Activated T-cell treated with anti-CD3 and anti-CD28 coated beads, Interleukin-2, amount 50 U/mL, for 72 hours (primary cell): ENCODE measurements at places on chromosomes 3 and 15. TPM values are rescaled to one million over a fixed set of nuclear protein-coding genes. Genes with fewer than 3 reads are reported as not detected.

CADPS gene
- not detected for total RNA-seq

- H3K27me3 ChIP-seq: no peaks in the 10 kb centered on the region
- no peaks in the 10 kb centered on the region for H3K4me1 ChIP-seq
- no peak overlapping the region for H3K27ac ChIP-seq
- no peaks in the 10 kb centered on the region for H3K36me3 ChIP-seq
- no peak overlapping the region for H3K4me3 ChIP-seq
Measured at GRCh38 chr3:102614021-102614569, 179.3 kb downstream of the ZPLD1 start.

EPHA6 gene
- not detected for total RNA-seq

DNA sequence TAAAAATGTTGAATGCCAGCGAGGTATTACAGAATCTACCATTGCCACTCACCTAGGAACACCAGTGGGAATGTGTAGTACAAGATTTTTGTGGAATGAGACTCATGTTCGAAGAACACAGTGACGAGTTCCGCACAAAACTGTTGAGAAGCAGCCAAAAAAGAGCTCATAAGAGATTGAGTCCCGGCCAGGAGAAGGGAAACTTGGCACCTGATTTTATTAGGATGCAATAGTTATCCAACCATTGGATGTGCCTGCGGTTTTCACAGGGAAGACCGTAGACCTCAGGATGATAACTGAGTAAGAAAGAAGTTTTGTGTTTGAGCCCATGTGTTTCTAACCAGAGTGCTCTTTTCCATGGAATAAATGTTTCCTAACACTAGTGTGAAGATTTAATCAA, 88.9 kb downstream of the PTPRG start:
- H3K4me1 ChIP-seq: no peaks in the 10 kb centered on the region
- no peak overlapping the region for H3K27ac ChIP-seq
- DNase-seq: no peak
- no peaks in the 10 kb centered on the region for H3K36me3 ChIP-seq

GRCh38 chr3:56747150-56747549, 54.6 kb downstream of the ARHGEF3 start:
- no peak overlapping the region for H3K27ac ChIP-seq
- peaks cover 10% of the 10 kb centered on the region for H3K36me3 ChIP-seq
- no peak overlapping the region for H3K4me3 ChIP-seq
- peaks cover 22% of the 10 kb centered on the region for H3K4me1 ChIP-seq
- no peaks in the 10 kb centered on the region for H3K27me3 ChIP-seq

GRCh38 chr15:60003243-60004008, 685 bp upstream of the FOXB1 start:
- peaks cover 84% of the 10 kb centered on the region for H3K27me3 ChIP-seq
- peaks cover 17% of the 10 kb centered on the region for H3K36me3 ChIP-seq
- H3K27ac ChIP-seq: peak overlapping the region; percentile 38
- H3K4me3 ChIP-seq: peak overlapping the region; percentile 99

DNA sequence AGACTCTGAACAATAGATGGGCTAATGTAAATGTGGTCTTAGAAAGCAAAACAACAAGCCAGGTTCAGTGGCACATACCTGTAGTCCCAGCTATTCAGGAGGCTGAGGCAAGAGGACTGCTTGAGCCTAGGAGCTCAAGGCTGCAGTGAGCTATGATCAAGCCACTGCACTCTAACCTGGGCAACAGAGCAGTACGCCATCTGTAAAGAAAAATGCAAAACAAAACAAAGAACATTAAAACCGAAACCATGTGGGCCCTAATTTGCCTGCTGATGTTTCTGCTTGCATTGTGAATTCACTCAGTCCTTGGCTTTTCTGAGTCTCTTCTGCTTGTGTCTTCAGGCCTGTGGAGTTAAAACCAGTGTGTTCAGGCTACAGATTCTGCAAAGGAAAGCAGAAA, 56.7 kb downstream of the CCNL1 start:
- peak; percentile 44 for DNase-seq
- no peaks in the 10 kb centered on the region for H3K36me3 ChIP-seq
- H3K27ac ChIP-seq: peak overlapping the region; percentile 62

- no peak for DNase-seq
- H3K4me3 ChIP-seq: no peak overlapping the region
- peaks cover 5% of the 10 kb centered on the region for H3K4me1 ChIP-seq
- H3K36me3 ChIP-seq: no peaks in the 10 kb centered on the region
- H3K27ac ChIP-seq: no peak overlapping the region
Measured at GRCh38 chr3:51696954-51697353, 9.9 kb upstream of the GRM2 start.

GOLGA8S gene
- 0.07 TPM for total RNA-seq

DNA sequence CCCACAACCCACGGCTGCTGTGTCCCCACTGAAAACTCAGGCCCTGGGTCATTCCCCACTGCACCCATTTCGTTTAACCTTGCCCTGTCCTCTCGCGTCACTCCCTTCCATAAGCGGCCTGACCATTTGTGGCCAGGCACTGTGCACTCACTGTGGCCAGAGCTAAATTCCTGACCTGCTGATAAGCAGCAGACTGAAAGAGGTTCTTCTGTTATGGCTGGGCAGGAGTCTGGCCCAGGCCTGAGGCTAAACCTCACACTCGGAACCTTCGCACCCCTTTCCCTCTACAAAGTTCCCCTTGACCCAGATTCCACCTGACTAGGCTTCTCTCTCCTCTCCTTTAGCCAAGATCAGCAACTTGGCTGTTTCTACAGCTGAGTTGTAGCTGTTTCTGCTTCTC, 62.3 kb downstream of the ADAMTS17 start:
- H3K27ac ChIP-seq: no peak overlapping the region
- H3K4me1 ChIP-seq: no peaks in the 10 kb centered on the region
- no peaks in the 10 kb centered on the region for H3K27me3 ChIP-seq
- H3K36me3 ChIP-seq: no peaks in the 10 kb centered on the region
- no peak for DNase-seq
- no peak overlapping the region for H3K4me3 ChIP-seq

- H3K27me3 ChIP-seq: no peaks in the 10 kb centered on the region
- H3K27ac ChIP-seq: no peak overlapping the region
- no peak overlapping the region for H3K4me3 ChIP-seq
- no peaks in the 10 kb centered on the region for H3K4me1 ChIP-seq
- DNase-seq: no peak
Measured at GRCh38 chr15:22969489-22969888, 10.7 kb downstream of the CYFIP1 start.

CACNA1D gene
- total RNA-seq: 1.9 TPM

GRCh38 chr3:151460228-151460627, 633 bp downstream of the IGSF10 start:
- H3K4me1 ChIP-seq: no peaks in the 10 kb centered on the region
- peak overlapping the region; percentile 51 for H3K4me3 ChIP-seq
- DNase-seq: no peak
- H3K27me3 ChIP-seq: peaks cover 22% of the 10 kb centered on the region
- H3K27ac ChIP-seq: no peak overlapping the region

GRCh38 chr15:71773206-71773859, 37.0 kb upstream of the NR2E3 start:
- peaks cover under 1% of the 10 kb centered on the region for H3K27me3 ChIP-seq
- no peak for DNase-seq

- H3K4me1 ChIP-seq: no peaks in the 10 kb centered on the region
- no peak for DNase-seq
- H3K27me3 ChIP-seq: peaks cover 15% of the 10 kb centered on the region
Measured at GRCh38 chr3:11170052-11170770, 15.9 kb downstream of the HRH1 start.

ECE2 gene
- total RNA-seq: not detected

DNA sequence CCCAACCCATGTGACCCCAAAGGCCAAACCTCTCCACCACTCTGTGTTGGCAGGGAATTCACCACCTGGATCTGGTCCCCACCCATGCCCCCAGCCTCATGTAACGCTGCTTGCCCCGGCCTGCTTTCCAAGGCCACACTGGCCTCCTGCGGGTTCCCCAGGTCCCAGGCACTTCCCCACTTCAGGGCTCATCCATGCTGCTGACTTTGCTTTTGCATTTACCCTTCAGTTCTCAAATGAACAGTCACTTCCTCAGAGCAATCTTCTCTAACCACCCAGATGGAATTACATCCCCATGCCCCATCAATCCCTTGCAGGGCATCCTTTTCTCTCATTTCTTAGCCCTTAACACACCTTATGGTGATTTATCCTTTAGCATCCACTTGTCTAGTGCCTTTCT, 9.2 kb downstream of the DAPK2 start:
- peaks cover 3% of the 10 kb centered on the region for H3K4me1 ChIP-seq
- no peaks in the 10 kb centered on the region for H3K36me3 ChIP-seq
- no peaks in the 10 kb centered on the region for H3K27me3 ChIP-seq
- H3K4me3 ChIP-seq: no peak overlapping the region

CHDH gene
- 0.89 TPM for total RNA-seq

ACP3 gene
- not detected for total RNA-seq

DNA sequence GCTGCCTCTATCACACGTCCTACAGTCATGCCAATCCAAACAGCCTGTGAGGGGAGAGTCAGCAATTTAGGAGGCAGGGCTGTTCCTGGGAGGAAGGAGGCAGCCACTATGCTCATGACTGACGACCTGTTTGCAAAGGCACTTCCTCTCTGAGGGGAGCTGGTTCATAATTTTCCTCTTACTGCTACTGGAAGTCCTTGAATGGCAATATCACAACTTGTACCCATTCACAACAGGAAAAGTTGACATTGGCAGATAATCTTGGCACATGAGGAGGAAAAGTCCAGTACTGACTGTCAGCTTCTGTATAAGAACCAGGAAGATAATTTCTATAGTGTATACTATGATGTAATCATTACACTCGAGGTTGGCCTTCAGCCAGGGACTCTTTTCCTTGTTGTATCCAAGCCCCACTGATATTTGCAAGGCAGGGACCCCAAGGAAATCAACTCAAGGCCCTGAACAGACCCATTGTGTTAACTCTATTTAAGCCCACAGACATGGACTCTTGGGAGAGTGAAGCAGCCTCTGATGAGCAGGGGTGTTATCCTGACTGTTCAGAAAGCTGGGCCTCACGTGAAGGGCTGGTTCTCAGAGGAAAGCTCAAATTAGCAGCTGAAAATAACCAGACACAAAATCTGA, 267.3 kb upstream of the ADAMTS9 start:
- no peak overlapping the region for H3K27ac ChIP-seq
- no peaks in the 10 kb centered on the region for H3K36me3 ChIP-seq
- H3K4me1 ChIP-seq: no peaks in the 10 kb centered on the region
- no peaks in the 10 kb centered on the region for H3K27me3 ChIP-seq

DNA sequence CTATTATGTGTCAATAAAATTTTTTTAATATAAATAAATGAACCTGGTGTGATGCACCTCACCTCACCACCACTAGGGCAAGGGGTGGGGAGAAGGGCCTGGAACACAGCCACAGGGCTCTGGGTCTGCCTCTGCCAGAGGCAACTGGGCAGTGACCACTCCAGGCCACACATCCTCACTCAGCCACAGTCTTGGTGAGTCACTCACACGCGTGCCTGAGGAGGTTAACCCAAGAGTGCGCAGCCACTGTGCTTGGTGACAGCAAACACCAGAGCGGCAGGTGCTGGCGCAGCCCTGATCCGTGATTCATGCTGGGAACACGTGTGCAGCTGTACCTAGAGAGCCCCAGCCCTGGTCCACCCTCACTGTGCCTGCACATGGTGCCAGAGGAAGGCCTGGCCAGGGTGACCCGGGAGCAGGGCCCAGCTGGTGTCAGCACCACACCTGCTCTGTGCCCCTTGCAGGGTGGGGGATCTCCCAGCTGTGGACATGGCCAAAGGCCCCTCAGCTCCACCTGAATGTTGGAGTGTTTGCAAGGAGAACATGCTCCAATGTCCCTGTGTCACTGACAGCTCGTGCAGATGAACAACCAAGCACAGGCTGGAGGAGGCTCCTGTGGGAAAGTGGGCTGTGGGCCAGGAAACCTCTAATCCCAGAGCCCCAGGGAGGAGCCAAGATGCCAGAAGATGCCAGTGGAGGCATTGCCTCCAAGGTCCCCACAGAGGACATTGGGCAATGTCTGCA, 2.1 kb downstream of the SLC41A3 start:
- peaks cover 24% of the 10 kb centered on the region for H3K4me1 ChIP-seq
- no peak overlapping the region for H3K27ac ChIP-seq

GRCh38 chr15:38819387-38819950, 254.9 kb upstream of the RASGRP1 start:
- peaks cover 13% of the 10 kb centered on the region for H3K27me3 ChIP-seq
- H3K36me3 ChIP-seq: no peaks in the 10 kb centered on the region
- DNase-seq: no peak
- H3K27ac ChIP-seq: no peak overlapping the region

GRCh38 chr3:3366386-3366785, 186.9 kb upstream of the CRBN start:
- H3K4me3 ChIP-seq: no peak overlapping the region
- no peaks in the 10 kb centered on the region for H3K36me3 ChIP-seq
- DNase-seq: no peak
- no peaks in the 10 kb centered on the region for H3K4me1 ChIP-seq
- no peak overlapping the region for H3K27ac ChIP-seq

DNA sequence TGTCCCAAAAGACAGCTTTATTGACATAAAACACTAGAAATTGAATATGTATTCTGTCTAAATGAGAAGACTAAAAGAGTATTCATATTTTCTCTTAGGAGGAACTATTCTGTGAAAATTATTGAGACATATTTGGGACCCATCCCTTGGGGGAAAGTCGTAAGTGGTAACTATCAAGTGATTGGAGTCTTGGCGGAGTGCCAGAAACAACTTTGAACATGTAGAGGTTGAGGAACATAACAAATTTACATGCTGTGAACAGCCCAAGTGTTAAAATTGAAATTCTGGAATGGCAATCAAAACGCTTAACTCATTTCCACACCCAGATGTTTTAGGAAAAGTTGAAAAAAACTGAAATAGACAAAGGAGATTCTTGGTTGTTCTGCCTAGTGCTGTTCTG, 1034.6 kb downstream of the NSUN3 start:
- H3K4me1 ChIP-seq: no peaks in the 10 kb centered on the region
- no peak overlapping the region for H3K4me3 ChIP-seq
- no peaks in the 10 kb centered on the region for H3K36me3 ChIP-seq
- H3K27me3 ChIP-seq: no peaks in the 10 kb centered on the region
- H3K27ac ChIP-seq: no peak overlapping the region

DNA sequence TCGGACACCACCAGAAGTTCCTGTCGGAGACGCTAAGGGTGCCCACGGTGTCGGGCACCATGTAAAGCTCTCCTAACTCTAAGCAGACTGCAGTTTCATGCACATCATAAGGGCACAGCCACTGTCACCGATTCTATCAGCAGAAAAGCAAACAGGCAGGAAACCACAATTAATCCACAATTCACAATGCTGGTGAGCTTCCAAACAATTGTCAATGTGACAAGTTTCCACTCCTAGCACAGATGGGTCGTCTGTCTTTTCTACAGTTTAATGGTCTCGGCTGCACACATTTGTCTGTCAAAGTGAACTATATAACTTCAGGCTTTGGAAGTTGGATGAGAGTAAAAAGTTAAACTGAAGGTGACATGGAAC, 8.8 kb upstream of the OCA2 start:
- DNase-seq: no peak
- H3K4me3 ChIP-seq: peak overlapping the region; percentile 87
- H3K4me1 ChIP-seq: peaks cover 6% of the 10 kb centered on the region
- peaks cover 6% of the 10 kb centered on the region for H3K36me3 ChIP-seq
- H3K27me3 ChIP-seq: peaks cover 23% of the 10 kb centered on the region

GRCh38 chr3:41518626-41519025, 319.3 kb downstream of the CTNNB1 start:
- no peaks in the 10 kb centered on the region for H3K27me3 ChIP-seq
- DNase-seq: no peak
- no peak overlapping the region for H3K4me3 ChIP-seq
- peaks cover 2% of the 10 kb centered on the region for H3K36me3 ChIP-seq

PLA1A gene
- 1.2 TPM for total RNA-seq
